ENCODE measurements at places on chromosomes 6 and 20.

DNA sequence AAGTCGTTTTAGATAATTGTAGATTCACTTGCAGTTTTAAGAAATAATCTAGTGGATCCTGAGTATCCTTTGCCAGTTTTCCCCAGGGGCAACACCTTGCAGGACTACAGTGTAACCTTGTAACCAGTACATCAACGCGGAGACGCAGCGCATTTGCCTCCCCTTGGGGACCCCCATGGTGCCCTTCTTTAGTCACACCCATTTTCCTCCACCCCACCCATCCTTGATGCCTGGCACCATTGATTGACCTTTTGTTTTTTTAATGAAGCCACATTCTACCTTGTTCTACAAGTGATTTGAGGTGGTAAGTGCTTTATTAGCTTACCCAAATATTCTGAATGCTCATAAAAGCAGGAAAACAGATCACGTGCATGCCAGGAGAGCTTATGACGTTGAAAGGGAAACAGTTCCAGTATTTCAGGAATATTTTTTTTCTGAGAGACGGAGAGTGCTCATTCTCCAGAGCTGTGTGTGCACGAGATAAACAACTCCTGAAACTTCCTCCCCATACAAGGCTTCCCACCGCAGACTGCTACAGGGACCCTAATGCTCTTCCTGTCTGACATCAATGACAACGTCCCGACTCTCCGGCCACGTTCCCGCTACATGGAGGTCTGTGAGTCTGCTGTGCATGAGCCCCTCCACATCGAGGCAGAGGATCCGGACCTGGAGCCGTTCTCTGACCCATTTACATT lies 35.7 kb downstream of the CDH26 start:
- no peak for DNase-seq

GRCh38 chr20:34618676-34619075 lies 58.2 kb downstream of the PIGU start:
- no peak for DNase-seq

DNA sequence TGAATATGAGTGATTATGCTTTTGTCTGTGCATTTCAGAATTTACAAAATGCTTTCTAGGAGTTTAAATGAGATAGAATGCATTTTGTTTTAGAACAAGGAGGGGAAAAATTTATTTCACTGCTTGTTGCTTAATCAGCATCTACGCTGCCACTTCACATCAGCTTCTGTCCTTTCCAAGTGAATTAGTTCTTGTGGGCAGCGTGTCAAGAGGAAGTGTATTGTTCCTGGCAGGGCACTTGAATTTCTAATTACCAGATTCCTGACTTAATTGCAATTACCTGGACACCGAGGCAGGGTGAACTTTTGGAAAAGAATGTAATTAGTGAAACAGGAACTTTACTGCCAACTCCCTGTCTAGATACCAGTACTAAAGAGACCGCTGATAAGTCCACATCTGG lies 263.5 kb downstream of the TMEM242 start:
- no peak for DNase-seq

DNA sequence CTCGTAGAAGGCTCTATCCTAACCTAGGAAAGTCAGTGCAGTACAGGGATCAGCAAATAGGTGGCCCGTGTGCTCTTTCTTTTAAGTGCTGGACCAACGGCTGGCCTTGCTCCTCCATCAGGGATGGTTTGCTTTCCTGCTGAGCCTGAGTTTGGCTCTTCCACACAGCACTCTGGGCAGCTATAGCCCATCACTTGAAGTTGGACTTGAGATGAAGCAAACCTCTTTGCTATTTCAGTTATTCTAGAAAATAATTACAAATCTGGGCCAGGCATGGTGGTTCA lies 66.9 kb upstream of the KCNK16 start:
- no peak for DNase-seq

DNA sequence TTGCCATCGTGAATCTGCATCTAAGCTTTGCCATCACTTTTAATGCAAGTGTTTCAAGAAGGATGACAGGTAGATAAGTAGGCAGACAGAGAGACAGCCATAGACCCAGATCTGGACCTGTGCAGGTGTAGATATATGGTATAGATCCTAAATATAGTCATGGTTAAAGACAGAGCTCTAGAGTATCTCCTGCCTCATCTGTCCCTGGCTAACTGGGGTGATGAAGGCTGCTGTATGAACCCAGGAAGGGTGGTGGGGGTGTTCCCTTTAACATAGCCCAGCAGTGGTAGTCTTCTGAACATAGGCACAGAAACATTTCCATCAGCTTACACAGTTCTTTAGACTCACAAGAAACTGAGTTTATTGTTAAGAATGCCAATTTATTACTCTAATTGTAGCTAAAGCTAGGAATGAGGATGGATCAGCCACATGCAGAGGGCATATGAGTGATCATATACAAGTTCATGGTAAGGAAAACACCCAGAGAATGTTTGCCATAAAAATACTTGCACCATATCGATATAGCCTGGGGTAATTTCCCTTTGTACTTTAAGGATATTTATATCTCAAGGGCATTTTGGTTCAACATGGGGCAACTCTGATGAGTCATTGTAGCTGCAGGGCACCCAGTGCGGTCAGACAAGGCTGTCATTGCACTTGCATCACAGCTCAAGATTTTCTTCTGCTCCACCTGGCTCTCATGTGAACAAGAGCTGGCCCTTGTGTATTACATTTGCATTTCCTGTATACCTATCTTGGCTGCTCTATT lies 587.2 kb downstream of the EPM2A start:
- DNase-seq, result no peak
